ENCODE measurements at places on chromosomes 11 and 22.

DNA sequence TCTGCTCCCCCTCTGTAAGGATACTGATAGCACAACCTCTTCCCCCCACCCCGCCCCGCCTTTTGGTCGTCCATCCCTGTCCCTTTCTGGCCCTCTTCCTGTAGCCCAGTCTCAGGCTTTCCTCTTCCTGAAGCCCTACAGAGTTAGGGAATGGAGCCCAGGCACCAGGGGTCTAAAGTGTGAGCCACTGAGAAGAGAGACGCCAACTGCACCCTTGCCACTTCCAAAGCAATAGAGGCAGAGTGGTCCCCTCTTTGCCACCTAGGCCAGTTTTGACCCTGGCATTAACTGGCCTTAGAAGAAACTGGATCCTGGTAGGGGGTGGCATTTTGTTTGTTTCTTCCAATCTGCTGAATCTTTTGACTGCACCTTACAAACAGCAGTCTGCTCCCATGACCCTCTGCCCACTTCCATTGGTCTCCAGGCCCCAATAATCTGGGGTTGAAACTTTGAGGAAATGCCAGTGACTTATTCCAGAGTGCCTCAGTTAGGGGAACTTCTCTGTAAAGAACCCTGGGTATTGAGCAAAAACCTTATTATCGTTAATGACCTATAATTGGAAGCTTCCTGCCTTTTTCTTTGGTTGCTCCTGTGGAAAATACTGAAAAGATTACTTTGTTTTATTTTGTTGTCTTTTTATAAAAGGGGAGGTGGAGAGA lies 9.7 kb upstream of the GRK2 start:
- no peak for DNase-seq

DNA sequence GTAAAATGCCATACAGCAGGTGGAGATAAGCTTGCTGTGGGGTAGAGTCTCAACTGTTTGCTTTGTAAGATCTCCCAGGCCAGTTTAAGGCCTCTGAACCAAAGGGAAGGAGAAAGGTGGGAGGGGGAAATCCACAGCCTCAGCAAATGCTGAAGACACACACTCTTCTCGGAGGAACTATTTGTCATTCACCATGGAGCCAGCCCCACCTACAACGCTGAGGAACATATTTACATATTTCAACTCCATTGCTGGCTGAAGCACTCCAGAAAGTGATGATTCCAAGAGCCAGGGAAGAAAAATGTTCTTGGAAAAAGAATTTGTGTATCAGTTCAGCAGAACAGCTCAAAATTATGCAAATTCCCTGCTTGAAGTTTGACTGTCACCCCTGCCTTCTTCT lies 6.5 kb downstream of the TENM4 start:
- no peak for DNase-seq

GRCh38 chr22:45832180-45832579 lies 144.8 kb downstream of the WNT7B start:
- DNase-seq = no peak

- DNase-seq = no peak
These were observed 32.6 kb upstream of the TOLLIP start for GRCh38 chr11:1341928-1342524.

DNA sequence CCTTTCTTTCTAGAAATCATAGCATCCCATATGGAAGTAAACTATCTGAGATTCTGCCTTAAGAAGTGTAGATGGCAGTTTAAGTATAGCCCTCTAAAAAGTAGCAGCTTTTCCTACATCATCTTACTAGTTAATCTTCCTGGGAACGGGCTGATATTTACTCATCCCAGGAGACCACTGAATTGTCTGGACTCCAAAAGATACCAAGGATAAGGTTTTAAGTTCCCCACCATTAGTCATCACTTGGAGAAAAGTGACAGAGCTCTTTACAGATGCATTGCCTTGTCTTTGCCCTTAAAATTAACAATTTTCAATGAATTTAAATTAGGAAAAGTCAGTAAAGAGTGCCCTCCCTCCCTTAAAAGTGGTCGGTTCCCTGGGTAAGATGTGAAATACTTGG lies 129.5 kb downstream of the MAML2 start:
- no peak for DNase-seq

- no peak for DNase-seq
These were observed 99.8 kb downstream of the STIM1 start for GRCh38 chr11:3955299-3955665.

- DNase-seq = no peak
These were observed 6.7 kb upstream of the PPARA start for GRCh38 chr22:46143491-46144147.

GRCh38 chr11:37755521-37755920 lies 1157.5 kb upstream of the RAG2 start:
- peak; percentile 40 for DNase-seq

DNA sequence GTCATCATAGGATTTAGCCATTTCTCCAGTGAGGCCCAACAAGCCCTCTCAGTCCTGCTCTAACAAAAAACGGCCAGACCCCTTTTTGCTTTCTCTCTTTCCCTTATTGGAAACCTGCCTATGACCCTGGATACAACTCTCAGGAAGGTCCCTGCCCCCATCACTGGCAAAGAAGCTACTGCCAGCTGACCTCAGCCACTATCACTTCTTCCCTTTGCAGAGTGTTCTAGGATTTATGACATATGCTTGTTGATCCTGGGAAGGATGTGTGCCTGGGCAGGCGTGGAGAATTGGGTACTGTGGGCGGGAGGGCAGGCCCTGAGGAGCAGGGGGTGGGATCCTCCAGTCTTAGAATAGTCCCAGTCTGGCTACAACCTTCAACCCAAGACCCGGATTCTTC lies 7.5 kb downstream of the PGAP2 start:
- DNase-seq = no peak

GRCh38 chr11:88246696-88247095 lies 71.5 kb upstream of the RAB38 start:
- no peak for DNase-seq

DNA sequence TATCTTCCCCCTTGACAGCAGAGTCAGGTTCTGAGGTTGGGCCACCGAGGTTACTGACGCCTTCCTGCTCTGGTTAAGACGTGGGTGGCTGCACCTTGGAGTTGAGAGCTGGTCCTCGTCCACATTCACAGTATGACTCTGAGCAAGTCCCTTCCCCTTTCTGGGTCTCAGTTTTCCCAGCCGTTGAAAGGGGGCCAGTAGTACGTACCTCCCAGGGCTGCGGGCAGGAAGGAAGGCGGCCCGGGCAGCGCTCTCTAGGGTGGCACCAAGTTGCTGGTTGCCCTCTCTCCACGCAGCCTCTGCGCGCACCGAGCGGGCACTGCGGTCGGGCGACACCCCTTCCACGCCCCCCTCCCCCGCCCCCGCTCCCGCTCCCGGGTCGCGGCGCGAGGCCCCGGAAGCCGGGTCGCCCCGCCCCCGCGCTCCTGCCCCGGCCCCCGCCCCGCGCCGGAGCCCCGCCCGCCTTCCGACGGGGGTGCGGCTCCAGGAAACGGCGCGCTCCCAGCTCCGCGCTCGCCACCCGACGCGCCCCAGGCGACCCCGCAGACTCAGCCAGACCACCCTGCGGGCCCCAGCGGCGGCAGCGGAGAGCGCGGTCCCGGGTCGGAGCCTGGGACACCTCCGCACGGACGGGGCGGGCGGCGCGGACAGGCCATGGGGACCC lies at the start of gene EHBP1L1:
TSS of gene EHBP1L1 (plus strand) at position 486 of the 664 bp plus-strand sequence. CDS start 250 bp downstream, outside the sequence.
- DNase-seq = no peak

DNA sequence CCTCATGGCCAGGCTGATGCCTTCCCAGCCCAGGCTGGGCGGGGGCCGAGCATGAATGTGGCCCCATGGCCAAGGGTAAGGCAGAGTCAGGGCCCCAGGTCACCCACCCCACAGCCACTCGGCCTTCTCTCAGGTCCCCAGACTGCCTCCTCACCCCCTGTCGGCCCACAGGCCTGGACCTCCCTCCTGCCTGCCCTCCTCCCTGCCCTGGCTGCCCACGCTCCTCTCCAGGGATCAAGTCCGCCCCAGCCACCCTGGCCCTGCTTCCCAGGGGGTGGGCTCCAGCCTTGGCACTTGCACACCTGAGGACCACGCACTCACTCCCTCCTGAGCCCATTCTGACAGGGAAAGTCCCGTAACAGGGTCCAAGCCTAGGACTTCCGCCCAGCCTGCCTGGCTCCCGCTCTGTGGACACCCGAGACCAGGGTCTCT lies 37.8 kb upstream of the TH start:
- DNase-seq = no peak
